Stimulated activated CD4-positive, alpha-beta T cell treated with anti-CD3 and anti-CD28 coated beads, Interleukin-4, amount 100 ng/mL, for 1 hour (primary cell): ENCODE measurements at places on chromosomes 13 and 19.

- DNase-seq, result no peak
Observed at GRCh38 chr19:39736088-39736487, 1.7 kb downstream of the CLC start.

DNA sequence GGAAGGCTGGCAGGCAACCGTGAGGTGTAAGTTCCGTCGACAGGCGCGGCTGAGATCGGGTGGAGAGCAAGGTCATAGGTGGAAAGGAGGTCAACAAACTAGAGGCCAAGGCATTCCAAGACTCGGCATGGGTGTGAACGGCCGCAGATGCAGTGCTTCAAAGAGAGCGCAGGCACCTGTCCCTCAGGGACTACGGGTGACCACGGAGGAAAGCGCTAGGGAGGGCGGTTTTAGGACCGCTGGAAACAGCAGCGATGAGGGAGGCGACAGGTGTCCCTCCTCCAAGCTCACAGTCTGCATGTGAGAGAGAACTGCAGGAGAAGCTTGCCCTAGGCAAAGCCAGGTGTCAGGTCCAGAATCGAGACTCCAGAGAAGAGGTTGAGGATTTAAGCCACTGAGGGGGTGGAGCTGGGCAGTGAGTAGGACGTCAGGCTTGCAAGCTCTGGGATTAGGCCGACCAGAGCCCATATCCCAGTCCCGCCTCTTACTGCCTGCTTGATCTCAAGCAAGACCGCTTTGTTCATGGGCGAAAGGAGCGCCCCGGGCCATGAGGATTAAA, 1.6 kb upstream of the MLNR start:
- no peak for DNase-seq

DNA sequence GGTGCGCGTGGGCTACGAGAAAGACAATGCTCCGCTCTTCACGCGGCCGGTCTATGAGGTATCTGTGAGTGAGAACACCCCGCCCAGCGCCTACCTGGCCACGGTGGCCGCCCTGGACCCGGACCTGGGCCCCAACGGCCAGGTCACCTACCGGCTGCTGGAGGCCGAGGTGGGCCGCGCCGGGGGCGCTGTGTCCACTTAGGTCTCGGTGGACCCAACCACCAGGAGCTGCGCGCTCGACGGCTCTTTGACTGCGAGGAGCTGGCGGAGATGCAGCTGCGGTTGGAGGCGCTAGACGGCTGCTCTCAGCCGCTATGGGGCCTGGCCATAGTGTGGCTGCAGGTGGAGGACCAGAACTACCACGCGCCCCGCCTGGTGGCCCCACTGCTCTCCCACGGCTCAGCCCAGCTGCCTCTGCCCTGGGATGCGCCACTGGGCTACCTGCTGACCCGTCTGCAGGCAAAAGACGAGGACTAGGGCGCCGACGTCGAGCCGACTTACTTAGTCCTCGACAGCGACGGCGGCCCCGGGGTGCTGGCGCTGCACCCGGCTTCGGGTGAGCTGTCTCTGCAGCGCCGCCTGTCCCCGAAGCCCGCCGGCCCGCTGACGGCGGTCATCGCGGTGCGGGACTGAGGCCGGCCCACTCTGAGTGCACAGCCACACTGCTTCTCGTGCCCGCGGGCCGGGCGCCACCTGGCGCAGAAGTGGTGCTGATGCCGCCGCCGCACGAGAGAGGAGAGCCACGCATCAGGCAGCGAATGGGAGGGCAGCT, 173.0 kb downstream of the OLFM4 start:
- no peak for DNase-seq

DNA sequence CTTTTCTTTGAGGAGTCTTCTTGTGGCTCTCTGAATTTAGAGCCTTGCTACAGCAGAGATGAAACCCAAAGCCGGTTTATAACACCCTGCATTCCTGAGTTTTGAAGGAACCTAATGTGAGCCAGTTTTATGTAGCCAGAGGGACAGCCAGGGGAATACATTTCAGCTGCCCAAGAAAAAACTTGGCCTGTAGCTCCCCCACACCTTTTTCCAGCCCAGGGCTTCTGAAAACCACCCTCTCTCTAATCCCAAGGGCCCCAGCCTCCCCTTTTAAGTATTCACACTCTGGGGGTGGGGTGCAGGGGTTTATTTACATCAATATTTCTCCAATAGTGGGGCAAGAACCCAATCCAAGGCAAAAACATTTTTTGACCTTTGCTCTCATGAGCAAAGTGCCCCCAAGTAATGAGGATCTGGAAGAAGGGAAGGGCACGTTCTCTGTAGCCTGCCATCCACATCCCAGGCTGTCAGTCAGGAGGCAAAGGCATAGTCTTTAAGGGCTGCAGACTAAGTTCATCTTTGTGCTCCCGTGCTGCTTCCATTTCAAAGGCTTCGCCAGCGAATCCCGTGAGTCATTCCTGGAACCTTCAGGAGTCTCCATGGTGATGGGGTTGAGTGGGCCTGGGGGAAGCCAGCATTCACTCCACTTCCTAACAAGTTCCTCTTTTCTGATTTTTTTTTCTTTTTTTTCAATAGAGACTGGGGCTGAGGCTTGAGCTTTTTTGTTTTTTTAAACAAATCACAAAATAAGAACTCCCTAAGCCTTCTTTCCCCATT, 33.2 kb upstream of the MEDAG start:
- no peak for DNase-seq

DNA sequence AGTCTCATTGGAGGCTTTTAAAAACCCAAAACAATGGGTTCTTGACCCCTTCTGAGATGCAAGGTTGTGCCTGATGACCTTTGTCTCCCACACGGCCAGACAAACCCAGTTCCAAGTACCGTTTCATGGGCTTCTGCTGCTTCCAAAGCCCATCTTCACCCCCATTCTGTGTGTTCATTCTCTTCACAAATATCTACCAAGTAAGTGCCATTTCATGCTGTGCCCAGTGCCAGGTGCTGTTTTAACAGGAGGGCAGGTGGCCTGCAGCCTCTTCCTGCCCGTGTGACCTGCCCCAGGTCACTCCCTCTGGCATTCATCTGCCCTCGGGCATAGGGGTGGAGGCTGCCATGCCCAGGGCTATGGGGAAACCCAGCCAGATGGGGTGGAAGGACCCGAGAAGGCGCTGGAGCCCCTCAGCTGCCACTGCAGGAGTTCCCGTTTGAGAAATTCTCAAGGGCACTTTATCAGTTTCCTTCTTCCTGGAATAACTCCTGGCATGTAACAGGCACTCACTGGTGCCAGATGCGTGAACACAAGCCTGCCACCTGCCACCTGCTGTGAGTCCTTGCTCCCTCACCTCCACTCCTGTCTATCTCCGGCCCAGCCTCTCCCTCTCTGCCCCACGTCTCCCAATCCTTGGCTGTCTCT, 12.5 kb downstream of the CAPN12 start:
- no peak for DNase-seq

DNA sequence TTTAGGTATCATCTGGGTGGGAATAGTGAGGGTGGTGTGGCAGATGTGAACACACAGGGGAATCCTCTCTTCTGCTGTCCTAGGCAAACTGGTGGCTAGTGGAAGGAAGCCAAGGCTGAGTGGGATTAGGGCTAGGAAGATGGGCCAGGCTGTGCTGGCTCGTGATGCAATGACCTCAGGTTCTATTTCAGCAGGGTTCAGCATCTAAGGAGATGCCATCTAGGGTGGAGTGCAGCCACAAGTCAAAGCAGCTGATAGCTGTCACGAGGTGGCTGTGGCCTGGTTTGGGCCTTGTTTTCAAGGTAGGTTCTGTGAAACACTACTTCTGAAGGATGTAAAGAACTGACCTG, 21.6 kb downstream of the ARL11 start:
- DNase-seq, result no peak

- no peak for DNase-seq
Observed at GRCh38 chr13:69391756-69392155, 715.9 kb upstream of the ATXN8OS start.

DNA sequence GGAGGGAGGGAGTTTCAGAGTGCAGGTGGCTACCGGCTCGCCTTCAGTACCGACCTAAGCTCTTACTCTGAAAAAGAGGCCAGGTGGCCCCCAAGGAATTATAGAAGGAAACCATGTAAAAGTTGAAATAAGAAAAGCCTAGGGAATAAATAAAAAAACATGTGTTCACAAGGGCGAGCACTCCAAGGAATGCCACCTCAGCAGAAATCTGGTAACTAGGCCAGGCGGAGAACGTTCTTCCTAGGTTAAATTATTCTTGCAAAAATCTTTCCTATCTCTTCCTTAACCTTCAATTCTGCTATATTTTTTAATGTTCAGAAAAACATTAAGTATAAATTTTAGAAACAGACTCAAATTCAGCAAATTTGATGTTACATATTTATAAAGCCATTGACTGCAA, 1260.3 kb upstream of the SLC10A2 start:
- DNase-seq, result no peak

- DNase-seq, result no peak
Observed at GRCh38 chr13:23995283-23996073, 98.2 kb upstream of the C1QTNF9B start.

- DNase-seq, result no peak
Observed at GRCh38 chr13:71593566-71593965, 273.4 kb downstream of the DACH1 start.

DNA sequence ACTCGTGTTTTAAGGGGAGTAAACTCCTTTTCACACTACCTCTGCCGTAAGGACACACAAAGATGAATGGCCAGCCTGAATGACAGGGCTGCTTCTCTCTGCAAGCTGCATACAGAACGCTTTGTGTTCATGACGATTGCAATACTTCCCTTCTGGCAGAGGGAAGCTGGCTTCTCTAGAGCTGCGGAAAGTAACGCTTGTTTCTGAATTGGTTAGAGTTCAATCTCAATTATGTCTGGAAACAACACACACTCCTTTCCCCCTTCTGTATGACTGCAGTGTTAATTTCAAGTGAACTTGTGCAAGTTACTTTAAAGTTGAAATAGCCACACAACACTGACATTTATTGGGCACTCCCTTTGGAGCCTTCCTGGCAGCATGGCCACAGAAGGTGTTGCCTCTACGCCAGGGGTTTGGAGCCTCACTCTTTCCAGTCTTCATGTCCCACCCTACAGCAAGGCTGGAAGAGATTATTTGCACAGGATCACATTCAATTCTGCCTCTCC, 242.6 kb downstream of the NDFIP2 start:
- no peak for DNase-seq

- DNase-seq, result peak; percentile 70
Observed at GRCh38 chr13:19864746-19865309, 1.4 kb upstream of the ZMYM5 start.

DNA sequence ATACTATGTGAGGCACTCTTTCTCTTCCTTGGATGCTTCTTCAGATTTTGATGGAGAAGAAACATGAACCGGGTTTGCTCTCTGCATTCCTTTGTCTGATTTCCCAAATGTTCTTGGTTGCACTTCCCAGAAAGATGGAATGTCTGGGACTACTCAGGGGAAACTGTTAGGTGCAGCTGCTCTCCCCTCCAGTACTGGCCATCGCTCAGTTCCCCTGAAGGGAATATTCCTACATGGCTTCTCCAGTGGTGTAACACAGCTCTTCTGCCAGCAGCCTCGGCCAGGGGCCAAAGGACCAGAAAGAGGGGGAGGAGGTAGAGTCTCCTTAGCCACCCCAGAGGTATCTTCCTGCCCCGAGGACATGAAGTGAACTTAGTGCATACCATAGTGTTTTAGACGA, 33.5 kb upstream of the SPRY2 start:
- no peak for DNase-seq

DNA sequence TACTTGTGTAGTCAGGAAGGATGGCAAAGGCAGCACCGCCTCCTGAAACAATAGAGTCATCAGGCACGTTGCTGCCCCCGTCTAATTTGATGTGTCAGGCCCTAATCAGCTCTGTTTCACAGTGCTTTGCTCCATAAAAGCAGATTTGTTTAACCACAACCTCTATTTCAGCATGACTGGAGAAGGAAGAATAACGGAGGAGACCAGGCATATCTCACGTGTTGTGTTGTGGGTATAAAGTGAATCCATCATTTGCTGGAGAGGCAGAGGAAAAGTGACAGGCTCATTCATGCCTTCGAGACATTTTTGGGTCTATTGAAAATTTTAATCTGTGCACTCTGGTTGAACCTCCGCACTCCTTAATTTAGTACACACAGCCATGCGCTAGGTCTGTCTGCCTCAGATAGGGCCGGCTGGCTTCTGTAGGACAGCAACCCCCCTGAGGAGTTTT, 940.4 kb upstream of the SLC10A2 start:
- DNase-seq, result no peak

GRCh38 chr13:93965587-93965986, 513.9 kb downstream of the DCT start:
- no peak for DNase-seq

DNA sequence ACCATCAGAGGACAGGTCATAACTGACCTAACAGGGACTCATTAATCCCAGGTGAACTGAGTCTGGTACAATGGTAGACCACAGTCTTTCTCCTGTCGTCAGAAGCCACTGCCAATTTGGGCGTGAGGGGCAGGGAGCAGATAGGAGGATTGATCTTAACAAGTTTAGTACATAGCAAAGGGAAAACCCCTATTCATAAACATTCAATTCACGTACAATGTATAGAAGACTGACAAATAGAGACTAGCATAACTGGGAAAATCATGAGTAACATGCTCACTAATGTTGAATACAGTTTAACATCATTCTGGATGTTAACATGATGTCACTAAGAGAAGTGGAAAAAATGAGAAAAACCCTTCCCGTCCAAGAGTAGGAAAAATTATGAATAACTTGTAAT, 54.1 kb downstream of the SLC7A1 start:
- no peak for DNase-seq

GRCh38 chr13:23715762-23716235, 145.6 kb downstream of the TNFRSF19 start:
- DNase-seq, result no peak

- DNase-seq, result no peak
Observed at GRCh38 chr13:48220592-48220980, 12.4 kb upstream of the ITM2B start.

- DNase-seq, result no peak
Observed at GRCh38 chr13:28041031-28041461, 52.6 kb upstream of the URAD start.

- DNase-seq, result peak; percentile 48
Observed at GRCh38 chr19:58361900-58362271, 665 bp downstream of the ZNF497 start.

GRCh38 chr13:77674852-77675251, 22.6 kb upstream of the SLAIN1 start:
- no peak for DNase-seq

DNA sequence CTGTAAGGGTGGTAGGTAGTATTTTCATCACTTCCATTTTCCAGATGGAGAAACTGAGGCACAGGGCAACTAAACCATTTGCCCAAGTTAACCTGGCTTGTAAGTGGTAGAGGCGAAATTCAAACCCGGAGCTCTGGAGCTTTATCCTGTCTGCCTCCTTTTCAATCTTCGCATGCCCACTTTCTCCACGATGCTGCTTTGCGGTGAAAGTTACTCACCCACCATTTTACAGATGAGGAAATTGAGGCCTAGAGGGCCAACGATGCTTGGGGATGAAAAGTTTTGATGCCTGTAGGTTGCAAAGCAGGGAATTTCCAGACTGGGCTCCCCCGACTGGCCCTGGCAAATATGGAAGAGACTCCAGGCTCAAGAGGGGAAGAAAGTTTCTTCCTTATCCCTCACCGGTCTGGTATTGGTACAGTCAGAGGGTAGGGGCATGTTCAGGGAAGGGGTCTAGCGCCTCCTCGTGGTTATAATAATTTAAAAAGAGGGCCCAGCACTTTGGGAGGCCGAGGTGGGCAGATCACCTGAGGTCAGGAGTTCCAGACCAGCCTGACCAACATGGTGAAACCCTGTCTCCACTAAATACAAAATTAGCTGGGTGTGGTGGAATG, 1.9 kb upstream of the SH2D3A start:
- DNase-seq, result no peak
